ENCODE measurements at places on chromosomes 13 and 19. TPM values are rescaled to one million over a fixed set of nuclear protein-coding genes. Genes with fewer than 3 reads are reported as not detected.

DNA sequence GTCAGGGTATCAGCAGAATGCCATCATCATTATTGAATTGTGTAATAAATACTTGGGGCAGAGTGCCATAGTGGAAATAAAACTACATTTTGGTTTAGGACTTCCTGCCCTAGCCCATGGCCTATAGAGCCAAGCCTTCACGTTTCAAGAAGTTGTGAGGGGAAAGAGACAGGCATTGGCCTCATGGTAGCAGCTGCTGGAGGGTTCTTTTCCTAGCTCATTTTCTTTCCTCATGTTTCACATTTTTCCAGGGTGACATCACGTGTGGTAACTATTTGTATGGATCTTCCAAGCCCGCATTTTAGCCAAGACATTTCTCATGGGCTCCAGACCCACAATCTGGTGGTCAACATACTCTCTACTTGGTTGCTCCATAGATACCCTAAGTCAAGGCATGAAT, 80.4 kb downstream of the LRCH1 start:
- DNase-seq = no peak

DNA sequence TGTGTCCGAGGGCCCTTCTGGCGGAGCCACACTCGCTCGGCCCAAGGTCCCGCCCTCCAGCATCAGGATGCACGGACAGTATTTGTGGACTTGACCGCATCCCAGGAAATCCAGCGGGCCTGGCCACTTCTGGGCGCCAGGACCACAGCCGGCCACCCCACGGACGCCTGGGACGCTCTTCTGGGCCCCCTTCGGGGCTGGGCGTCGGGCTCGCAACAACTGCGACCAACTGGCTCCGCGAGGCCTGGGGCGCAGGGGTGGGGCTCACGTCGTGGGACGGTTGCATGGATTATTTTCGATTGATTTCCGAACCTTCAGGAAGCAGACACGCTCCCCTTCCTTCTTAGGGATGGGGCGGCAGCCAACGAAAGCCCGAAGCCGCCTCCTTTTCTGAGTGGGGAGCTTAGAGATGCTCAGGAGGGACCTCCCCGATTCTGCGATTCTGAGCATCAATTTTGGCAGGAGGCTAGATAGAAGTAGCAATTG, 521 bp upstream of the NUP58 start:
- no peak for DNase-seq

DNA sequence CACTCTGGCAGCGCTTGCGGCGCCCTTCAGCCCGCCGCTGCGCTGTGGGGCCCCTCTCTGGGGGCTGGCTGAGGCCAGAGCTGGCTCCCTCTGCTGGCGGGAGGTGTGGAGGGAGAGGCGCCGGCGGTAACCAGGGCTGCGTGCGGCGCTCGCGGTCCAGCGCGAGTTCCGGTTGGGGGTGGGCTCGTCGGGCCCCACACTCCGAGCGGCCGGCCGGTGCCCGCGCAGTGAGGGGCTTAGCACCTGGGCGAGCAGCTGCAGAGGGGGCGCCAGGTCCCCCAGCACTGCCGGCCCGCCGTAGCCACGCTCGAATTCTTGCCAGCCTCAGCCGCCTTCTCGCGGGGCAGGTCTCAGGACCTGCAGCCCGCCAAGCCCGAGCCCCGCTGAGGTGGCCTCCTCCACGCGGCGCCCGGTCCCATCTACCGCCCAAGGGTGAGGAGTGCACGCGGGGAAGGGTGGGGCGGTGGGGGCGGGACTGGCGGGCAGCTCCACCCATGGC, 879.0 kb upstream of the SLITRK5 start:
- DNase-seq = no peak

- peak; percentile 25 for DNase-seq
Measured at GRCh38 chr13:26011996-26012821, 39.6 kb downstream of the SHISA2 start.

Gene IL11
- 0.42 TPM for total RNA-seq

- DNase-seq = peak; percentile 63
Measured at GRCh38 chr19:18292462-18292809, 11.0 kb upstream of the JUND start.

Gene KLF1
- total RNA-seq = 0.57 TPM

Gene ZNF317
- 50.6 TPM for total RNA-seq

Gene SELENOV
- not detected for total RNA-seq

DNA sequence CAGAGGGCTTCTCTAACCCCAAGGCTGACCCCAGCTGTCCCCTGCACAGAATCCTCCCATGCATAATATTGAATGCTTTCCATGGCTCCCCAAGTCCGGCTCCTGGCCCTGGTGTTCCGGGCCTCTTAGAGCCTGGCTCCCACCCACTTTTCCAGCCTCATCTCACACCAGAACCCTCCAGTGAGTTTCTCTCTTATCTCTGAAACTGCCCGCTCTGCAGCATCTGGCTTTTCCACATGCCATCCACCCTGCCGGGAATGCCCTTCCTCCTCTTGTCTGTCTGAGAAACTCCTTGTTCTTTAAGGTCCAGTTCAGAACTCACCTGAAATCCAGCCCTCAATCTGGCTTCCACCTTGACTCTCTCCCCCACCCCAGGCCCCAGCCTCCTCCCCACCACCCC, 6.8 kb downstream of the SYNGR4 start:
- no peak for DNase-seq

DNA sequence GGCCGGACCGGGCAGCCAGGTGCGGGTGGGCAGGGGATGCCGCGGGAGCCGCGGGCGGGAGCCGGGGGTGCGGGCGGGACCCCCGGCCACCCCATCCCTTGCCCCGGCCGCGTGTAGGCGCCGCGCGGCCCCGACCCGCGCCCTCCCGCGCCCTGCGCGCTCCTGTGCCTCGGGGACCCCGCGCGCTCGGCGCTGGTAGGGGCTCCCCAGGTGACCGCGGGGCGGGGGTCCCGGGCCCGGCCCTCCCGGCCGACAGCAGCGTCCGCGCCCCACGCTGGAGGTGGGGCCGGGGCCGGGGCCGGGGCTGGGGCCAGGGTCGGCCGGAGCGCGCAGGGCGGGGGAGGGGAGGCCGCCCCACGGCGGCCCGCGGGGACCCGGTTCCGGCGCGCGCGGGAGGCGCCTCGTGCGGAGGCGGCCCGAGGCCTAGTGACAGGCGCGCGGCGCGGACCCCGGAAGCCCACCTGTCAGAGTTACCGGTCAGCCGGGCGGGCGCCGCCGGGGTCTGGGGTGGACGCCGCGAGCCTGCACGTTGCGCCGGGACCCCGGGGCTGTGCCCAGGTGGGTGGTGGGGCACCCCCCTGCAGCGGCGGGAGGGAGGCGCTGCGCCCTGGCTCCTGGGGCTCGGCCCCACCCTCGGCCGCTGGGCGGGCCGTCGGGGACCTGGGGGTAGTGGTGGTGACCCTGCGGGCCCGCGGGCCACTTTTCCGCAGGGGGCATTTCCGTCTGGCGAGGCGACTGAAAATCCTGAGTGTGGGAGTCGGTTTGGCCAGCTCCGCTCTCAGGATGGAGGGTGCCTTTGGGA, 518 bp downstream of the TFDP1 start:
- no peak for DNase-seq

Gene MAST1
- total RNA-seq = 22.2 TPM

DNA sequence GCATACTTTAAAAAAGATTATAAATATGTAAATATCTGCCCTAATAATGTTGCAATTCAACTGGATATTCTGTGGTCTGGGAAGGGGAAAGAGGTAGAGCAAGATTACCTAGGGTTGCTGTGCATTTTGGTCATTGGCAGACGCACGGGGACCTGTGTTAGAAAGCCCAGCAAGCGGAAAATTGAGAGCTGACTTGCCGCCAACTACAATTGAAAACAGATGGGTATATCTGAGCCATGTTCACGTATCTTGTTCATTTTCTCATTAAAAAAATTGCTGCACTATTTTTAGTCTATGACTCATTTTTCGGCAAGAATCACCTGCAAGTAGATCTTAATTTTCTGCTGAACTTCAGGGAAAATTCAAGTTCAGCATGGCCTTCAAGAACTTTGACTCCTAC, 308.5 kb upstream of the TMTC4 start:
- DNase-seq = peak; percentile 55

Gene CEACAM4
- total RNA-seq = not detected

DNA sequence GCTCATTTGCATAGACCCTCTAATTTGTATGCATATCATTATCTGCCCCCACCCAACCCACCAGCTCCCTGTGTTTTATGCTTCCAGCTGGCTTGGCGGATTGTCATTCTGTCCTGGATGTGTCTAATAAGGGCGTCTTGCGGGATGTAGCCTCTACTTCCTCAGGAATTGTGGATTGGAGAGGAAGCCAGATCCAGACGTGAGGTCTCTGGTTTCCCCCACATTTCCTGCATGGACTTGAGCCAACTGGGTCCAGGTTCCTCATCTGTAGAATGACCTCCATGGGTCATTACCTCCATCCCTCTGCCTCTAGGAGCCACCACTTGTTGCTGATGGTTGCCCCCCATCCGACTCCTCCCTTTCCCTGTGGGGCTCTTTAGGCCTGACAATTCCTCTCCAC, 7.3 kb downstream of the TNFSF14 start:
- DNase-seq = no peak

Gene KASH5
- total RNA-seq = 0.37 TPM

- no peak for DNase-seq
Measured at GRCh38 chr13:28356561-28357021, 138.3 kb downstream of the FLT1 start.

GRCh38 chr19:4014541-4015491, 7.3 kb downstream of the PIAS4 start:
- no peak for DNase-seq

- peak; percentile 23 for DNase-seq
Measured at GRCh38 chr19:15025217-15025616, 24.1 kb upstream of the CASP14 start.

Gene NKPD1
- 0.30 TPM for total RNA-seq

GRCh38 chr19:42657556-42657955, 62.8 kb upstream of the CEACAM8 start:
- no peak for DNase-seq

DNA sequence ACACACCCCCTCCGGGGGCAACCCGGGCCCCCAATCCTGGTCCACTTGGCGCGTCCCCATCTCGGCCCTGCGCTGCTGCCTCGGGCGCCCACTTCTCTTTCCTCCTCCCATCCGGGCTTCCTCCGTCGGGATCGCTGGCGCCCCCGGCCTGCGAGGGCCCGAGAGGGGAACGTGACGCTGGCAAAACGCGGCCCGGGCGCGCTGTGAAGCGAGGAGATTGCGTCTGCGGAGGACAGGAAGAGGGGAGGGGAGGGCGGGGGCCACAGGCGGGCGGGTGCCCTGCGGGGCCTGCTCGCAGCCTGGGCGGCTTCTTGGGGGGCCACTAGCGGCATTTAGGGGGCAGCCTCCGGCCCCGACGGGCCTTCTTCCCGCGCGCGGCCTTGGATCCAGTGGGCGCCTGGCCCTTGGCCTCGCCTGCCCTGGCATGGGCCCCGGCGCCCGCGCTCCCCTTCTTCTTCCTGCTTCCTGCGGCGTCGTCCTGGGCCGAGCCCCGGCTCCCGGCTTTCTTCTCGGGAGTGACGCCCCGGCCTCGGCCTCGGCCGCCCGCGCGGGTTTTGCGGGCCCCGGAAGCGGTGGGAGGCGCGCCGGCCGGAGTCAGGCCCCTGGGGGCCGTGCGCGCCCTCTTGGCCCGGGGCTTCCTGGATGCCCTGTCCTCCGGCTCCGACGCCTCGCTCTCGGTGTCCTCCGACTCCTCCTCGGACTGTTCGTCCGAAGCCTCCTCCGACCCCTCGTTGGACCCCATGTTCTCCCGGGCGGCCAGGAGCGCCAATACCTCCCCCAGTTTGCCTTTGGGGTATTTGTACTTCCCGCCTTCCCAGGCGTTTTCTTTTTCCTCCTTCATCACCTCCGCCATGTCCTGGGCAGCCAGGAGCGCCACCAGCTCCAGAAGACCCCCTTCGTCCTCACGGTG, 2.2 kb downstream of the PNMA8B start:
- DNase-seq = no peak

DNA sequence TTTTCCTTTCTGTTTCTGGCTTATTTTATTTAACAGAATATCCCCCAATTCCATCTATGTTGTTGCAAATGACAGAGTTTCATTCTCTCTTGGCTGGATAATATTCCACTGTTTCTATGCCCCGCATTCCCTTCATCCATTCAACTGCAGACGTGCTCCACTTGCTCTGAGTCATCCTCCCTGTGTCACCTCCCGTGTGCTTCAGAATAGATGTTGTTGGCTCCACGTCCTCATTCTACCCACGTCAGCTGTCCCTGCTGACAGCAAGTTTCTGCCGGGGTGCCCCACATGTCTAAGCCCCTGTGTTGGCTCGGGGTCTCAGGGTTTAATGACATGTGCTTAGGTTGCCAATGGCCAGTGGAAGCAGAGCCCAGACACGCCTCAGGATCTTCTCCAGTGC, 1041.0 kb downstream of the UQCRFS1 start:
- DNase-seq = no peak

GRCh38 chr13:87497426-87497825, 173.7 kb upstream of the SLITRK5 start:
- no peak for DNase-seq

GRCh38 chr19:48642862-48643261, 3.1 kb downstream of the CA11 start:
- no peak for DNase-seq

- DNase-seq = peak; percentile 48
Measured at GRCh38 chr19:4369888-4370260, 26.5 kb downstream of the MPND start.

DNA sequence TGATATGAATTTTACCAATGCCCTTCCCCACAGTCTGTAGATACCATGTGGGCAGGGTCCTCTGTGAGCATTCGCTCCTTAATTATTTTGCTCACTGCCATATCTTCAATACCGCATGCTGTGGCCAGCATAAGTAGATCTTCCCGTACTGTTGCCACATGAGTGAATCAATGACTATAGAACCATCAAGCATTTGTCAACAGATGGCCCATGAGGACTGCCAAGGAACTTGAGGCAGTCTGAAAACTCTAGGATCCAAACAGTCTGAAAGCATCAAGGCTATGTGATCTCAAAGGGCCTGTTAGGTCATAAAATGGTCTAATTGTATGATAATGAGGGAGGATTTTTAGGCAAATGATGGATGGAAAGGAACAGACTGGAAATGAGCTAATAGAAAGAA, 27.4 kb upstream of the GPR12 start:
- no peak for DNase-seq

- peak; percentile 44 for DNase-seq
Measured at GRCh38 chr19:1373534-1374249, 10.0 kb upstream of the NDUFS7 start.

Gene TECR
- 189 TPM for total RNA-seq

DNA sequence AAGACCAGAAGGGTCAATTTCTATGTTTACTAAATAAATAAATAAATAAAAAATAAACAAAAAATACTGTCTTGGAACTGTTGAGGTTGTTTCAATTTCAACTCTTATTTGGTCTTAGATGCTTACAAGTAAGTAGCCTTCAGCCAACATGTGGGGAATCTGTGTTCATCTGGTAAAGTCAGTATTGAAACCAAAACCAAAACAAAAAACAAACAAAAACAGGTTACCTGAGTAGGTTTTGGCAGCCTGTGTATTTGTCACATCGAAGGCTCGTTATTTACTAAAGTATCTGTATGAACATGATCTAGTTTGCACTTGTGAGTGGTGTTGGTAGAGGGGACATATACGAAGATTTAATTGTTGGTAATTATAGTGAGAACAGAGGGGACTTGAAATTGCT, 471.5 kb downstream of the SLITRK5 start:
- no peak for DNase-seq

- no peak for DNase-seq
Measured at GRCh38 chr13:46683676-46684260, 113.2 kb downstream of the ESD start.

Gene MEX3D
- total RNA-seq = 60.0 TPM

- peak; percentile 13 for DNase-seq
Measured at GRCh38 chr13:26300140-26300539, 46.2 kb downstream of the CDK8 start.
